CD8-positive, alpha-beta memory T cell (primary cell): ENCODE measurements at places on chromosomes 6 and 20.

- DNase-seq, result no peak
Measured at GRCh38 chr6:35181308-35181932, 32.3 kb upstream of the SCUBE3 start.

DNA sequence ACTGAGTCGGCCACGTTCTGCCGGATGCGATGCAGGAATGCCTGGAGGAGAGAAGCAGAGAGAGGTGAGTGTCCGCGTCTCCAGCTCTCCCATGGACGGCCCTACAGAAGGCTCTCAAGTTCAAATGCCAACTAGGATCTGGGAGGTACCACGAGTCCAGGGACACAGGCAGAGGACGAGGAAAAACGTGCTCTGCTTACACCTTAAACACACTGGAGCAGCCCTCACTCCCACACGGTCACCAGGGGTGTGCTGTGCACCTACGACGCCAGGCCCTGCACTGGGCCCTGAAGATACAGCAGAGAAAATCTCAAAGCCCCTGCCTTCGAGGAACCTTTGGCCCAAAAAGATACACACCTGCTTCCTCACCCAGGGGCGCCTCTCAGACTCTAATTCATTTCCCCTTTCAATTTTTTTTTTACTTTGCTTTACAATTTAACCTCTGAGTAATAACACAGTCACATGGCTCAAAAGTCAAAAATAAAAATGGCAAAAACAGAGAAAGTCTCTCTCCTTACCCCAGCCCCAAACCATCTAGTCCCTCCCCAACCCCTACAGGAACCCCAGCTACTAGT, 79.9 kb downstream of the PREX1 start:
- DNase-seq, result no peak

GRCh38 chr6:119173249-119174084, 95.0 kb upstream of the FAM184A start:
- DNase-seq, result no peak

DNA sequence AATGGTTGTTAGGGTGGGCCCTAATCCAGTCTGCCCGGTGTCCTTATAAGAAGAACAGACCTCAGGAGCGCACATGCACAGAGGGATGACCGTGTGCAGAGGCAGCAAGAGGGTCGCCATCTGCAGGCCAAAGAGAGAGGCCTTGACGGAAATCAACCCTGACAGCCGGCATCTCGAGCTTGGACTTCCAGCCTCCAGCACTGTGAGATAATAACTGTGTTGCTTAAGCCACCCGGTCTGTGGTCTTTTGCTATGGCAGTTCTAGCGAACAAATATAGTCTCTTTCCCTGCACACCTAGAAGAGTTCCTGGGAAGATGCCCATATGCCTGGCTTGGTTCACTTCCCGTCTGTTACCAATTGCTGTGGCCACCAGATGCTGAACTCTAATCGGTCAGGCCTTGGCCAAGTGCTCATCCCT, 35.3 kb upstream of the PTGIS start:
- no peak for DNase-seq

GRCh38 chr6:25336996-25337395, 57.8 kb downstream of the CARMIL1 start:
- DNase-seq, result no peak

DNA sequence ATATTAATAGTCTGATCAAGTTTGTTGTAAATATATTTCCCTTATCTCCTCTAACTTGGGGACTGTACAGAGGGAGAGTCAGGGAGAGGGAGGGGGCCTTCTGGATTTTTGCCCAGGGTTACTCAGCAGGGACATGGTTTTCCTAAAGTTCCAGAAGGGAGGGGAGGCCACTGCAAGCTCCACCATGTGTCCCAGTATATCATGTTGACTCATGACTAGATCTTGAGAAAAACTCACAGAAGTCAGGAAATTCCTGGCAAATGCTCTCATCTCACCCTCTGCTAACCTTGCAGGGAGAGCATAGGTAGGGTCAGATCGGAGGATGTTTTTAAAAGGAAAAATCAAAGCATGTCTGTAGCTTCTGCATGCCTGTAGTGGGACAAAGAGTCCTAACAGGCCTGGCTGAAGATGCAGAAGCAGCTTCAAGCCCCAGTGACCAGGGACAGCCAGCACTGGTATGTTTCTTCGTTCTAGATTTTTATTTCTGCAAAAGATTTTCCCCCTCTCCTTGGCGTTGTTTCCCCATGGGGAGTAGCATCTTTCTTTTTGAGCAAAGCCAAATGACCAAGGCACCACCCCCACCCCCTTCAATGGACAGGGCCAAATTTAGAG, 272.9 kb upstream of the SUPT3H start:
- no peak for DNase-seq

DNA sequence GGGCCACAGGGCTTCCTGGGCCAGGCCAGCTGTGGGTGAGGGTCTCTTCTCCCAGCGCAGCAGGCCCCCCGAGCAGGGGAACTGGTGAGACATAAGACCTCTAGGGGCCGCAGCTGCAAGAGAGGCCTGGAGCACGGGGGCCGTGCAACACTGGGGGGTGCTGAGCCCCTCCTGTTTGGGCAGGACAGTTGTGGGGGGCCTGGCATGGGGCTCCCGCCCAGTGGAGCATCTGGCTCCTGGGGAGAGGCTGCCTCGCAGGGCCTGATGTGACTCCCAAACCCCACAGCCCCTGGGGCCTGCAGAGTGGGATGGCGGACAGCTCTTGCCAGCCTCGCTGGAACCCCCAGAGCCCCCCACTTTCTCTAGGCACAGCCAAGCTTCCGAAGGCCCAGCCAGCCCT, 16.9 kb upstream of the GATA5 start:
- DNase-seq, result no peak

DNA sequence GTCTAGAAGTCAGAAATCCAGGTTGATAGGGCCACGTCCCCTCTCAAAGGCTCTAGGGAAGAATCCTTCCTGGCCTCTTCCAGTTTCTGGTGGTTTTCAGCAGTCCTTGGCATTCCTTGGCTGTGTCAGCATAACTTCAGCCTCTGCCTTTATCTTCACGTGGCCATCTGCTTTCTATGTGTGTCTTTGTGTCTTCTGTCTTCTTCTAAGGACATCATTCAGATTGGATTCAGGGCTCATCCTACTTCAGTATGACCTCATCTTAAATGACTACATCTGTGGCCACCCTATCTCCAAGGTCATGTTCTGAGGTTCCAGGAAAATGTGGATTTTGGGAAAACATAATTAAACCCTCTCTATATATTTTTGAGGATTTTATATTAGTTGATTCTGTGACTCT, 23.0 kb downstream of the C6orf89 start:
- DNase-seq, result no peak

- no peak for DNase-seq
Measured at GRCh38 chr20:32871627-32872160, 13.0 kb downstream of the EFCAB8 start.

- no peak for DNase-seq
Measured at GRCh38 chr6:131787079-131787478, 20.7 kb upstream of the ENPP1 start.

GRCh38 chr20:13202565-13202964, 18.5 kb upstream of the ISM1 start:
- no peak for DNase-seq

DNA sequence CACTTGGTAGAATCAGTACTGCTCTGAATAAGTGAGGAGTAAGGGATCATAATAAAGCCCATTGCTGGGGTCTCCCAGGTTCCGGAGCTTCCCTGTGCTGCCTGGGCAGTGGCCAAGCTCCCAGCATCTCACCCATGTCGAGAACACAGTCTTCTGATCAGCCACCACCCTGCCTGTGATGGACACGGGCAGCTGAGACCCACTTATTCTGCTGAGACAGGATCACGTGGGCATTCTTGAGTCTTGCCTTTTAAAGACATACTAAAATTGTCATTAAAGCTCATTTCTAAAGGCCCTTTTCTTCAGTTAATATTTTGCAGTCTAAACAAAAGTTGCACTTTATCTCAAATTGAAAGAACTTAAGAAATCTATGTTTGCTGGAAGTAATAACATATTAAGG, 42.7 kb upstream of the SLC22A2 start:
- no peak for DNase-seq

GRCh38 chr6:108847738-108848115, 495 bp upstream of the ARMC2 start:
- DNase-seq, result no peak

DNA sequence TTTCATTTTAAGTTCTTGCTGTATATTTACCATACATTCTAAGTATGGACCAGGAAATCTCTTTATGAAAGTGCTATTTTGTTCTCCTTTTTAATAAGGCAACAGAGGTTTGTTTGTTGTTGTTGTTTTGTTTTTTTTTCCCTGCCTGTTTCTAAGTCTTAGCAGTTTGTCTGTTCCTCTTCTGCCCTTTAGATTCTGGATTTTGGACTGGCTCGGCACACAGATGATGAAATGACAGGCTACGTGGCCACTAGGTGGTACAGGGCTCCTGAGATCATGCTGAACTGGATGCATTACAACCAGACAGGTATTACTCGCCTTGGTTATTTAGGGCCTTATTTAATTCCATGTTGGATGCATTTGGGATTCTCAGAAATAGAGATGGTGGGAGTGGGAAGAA, 48.0 kb downstream of the MAPK14 start:
- DNase-seq, result peak; percentile 47
